ENCODE measurements at places on chromosomes 11 and 22.

DNA sequence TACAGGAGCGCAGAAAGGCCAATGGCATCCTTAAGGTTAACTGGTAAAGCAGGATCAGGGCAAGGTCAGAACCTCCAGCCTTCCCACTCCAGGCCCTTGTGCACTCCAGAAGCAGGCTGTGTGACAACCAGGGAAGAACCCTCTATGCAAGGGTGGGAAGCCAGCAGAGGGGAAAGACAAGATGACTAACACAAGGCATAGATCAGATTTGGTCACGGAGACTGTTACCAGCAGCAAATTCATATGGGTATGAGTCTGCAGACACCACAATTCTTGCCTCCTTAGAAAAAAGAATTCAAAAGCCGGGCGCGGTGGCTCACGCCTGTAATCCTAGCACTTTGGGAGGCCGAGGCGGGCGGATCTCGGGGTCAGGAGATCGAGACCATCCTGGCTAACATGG is 39.8 kb upstream of the MTNR1B start:
- DNase-seq, result no peak

GRCh38 chr11:27379449-27379848 is 16.4 kb upstream of the CCDC34 start:
- DNase-seq, result no peak

- DNase-seq, result no peak
Observed at GRCh38 chr11:15967166-15967565, 389.2 kb downstream of the SOX6 start.

DNA sequence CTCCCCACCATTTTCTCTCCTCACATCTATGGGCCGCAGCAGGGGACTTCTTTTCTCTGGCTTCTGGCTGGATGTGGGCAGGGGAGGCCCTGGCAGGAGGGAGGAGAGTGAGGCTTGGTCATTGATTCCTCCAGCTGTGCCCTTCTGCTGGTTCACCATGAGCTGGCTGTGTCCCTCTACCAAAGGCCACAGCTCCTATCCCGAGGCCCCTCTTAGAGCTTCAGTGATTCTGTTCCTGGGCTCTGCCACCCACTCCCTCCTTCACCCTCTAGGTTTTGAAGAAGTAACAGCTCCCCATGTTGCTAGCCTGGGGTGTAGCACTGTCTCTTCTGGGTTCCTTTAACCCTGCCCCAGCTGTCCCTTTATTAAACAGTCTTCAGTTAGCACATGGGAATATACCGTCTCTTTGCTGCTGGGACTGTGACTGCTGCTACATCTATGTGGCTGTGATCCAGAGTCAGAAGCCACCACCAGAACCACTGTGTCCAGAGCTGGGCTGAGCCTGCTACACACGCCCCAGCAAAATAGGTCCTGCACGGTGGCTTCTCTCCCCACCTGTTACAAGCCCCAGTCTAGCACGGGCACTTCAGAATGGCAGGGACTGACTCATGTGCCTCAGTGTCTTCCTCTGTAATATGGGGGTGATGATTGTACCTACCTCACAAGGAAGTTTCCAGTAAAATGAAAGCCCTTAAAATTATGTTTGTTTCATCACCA is 578 bp upstream of the PARVG start:
- no peak for DNase-seq

GRCh38 chr11:73361953-73362776 is 14.0 kb upstream of the RELT start:
- DNase-seq, result no peak

DNA sequence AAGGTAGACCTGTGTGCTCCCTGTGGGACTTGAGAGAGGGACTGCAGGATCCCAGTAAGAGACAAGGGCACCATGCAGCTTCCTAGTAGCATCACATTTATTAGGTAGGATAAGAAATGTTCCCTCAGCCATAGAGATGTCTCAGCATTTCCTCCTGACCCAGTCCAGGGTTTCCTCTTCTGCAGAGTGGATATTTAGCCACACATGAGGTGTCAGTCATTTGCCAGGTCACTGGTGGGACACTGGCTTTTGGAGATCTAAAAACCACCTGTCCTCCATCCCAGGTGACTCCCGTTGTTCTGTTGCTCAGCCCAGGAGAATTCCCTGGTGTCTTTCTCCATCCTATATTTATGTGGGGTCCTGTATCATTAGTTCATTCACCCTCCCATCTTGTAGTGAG is 117.5 kb upstream of the NNMT start:
- no peak for DNase-seq

GRCh38 chr22:25475257-25476022 is 89.0 kb upstream of the GRK3 start:
- DNase-seq, result no peak

- no peak for DNase-seq
Observed at GRCh38 chr11:75333807-75334140, 17.7 kb downstream of the ARRB1 start.

- no peak for DNase-seq
Observed at GRCh38 chr11:119195680-119196079, 10.4 kb downstream of the NHERF4 start.

GRCh38 chr11:123272565-123272964 is 77.5 kb upstream of the CLMP start:
- no peak for DNase-seq

Measured in activated CD4-positive, CD25-positive, alpha-beta regulatory T cell treated with anti-CD3 and anti-CD28 coated beads, Interleukin-2, amount 50 U/mL, for 16 hours (primary cell).